Osteoblast (primary cell): ENCODE measurements at places on chromosomes 7 and 10.

GRCh38 chr7:135189221-135189662 is 18.7 kb upstream of the CYREN start:
- DNase-seq = no peak

DNA sequence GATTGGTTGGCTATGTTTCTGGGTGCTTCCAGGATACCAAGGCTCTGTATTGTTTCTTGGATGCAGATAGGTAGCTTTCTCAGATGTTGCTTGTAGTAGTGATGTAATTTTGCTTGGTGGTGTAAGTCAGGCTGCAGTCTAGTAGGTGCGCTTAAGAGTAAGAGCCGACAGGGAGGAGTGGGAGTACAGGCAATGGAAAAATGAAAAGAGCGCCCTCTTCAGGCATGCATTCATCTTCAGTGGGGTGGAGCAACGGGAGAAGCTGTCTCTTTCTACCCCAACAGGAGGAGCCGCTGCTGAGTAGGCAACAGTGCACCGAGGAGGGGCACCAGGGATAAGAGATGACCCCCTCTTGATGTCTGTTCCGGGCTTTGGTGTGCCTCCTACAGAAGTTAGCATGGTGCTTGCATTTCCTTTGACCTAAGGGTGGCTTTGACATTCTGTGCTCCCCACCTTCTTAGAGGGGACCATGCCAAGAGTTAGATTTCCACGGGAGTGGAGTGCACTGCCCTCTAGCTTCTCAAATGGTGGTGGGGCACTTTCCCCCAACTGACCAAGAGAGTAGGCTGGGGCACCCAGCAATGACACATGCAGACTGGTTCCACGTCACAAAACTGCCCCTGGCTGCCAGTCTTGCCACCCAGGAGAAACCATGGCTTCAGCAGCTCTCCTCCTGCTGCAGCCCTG is 56.1 kb downstream of the ZNF783 start:
- no peak for DNase-seq

DNA sequence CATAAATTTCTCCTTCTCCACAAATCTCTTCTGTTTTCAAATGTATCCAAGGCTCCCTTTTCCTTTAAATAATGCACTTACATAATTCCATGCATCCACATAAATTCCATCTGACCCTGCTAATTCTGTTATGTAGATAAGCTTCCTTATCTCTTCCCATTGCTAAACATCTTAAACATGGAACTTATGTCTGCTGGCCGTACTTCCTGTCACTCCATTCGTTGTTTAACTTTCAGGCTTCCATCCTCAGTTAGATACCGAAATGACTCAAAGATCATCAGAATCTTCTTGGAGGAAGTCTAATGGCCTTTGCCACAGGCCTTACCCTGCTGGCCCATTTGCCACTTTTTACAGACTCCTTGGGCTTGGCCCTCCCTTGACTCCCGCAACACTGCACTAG is 330.9 kb downstream of the GFRA1 start:
- DNase-seq = no peak

DNA sequence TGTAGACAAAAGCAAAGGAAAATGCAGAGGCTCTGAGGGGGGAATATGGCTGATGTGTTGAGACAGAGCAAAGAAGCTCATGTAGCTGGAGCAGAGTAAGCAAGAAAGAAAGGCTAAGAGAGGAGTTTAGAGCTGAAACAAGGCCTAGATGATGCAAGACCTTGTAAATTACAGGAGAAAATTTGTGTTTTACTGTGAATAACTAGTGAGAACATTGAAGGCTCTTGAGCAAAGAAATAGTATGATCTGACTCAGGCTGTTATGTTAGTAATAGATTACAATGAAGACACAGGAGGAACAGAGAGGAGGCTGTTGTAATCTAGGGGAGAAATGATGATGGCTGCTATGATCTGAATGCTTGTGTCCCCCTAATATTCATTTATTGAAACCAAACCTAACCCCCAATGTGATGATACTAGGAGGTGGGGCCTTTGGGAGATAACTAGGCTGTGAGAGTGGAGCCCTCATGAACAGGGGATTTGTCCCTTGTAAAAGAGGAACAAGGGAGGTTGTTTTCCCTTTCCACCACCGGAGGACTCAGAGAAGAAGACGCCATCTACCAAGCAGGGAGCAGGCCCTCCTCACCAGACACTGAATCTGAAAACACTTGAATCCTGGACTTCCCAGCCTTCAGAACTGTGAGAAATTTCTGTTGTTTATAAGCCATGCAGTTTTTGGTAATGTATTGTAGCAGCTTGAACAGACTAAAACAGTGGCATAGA is 394.9 kb downstream of the HTR7 start:
- DNase-seq = no peak
